ENCODE measurements at places on chromosomes 2 and 18.

- no peak for DNase-seq
Measured at GRCh38 chr2:189609423-189609816, 28.8 kb upstream of the SLC40A1 start.

- DNase-seq = no peak
Measured at GRCh38 chr2:64354857-64355680, 98.9 kb upstream of the LGALSL start.

DNA sequence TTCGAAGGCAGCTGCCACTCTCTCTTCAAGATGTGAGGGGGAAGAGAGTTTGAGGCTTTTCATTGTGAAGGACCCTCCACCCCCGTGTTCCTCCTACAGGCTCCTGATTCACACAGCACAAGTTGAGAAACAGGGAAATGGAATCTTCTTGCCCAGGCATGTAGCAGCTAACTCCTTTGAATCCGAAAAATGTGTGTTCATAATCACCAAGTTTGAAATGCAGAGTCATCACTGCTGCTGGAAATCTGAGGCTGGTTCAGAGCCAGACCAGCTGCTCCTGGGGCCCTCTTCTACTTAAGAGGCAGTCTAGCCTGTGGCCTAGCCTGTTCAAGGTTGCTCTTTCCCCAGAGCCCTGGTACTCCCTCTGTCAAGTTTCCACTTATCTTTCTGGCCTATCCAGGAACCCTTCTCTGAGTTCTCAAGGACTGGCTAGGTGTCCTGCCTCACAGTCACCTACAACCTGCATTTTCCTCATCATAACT, 166.4 kb downstream of the TMEM247 start:
- DNase-seq = no peak

GRCh38 chr2:85697716-85698115, 3.6 kb downstream of the GNLY start:
- no peak for DNase-seq

GRCh38 chr2:8346208-8346607, 335.6 kb upstream of the ID2 start:
- DNase-seq = no peak

GRCh38 chr2:58336416-58336815, 95.3 kb upstream of the FANCL start:
- DNase-seq = no peak

DNA sequence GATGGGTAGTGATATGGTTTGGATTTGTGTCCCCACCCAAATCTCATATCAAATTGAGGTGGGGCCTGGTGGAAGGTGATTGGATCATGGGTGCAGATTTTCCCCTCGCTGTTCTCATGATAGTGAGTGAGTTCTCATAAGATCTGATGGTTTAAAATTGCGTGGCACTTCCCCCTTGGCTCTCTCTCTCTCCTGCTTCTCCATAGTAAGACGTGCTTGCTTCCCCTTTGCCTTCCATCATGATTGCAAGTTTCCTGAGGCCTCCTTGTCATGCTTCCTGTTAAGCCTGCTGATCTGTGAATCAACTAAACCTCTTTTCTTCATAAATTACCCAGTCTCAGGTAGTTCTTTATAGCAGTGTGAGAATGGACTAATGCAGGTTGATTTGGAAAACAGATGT, 223.2 kb upstream of the APCDD1 start:
- no peak for DNase-seq

DNA sequence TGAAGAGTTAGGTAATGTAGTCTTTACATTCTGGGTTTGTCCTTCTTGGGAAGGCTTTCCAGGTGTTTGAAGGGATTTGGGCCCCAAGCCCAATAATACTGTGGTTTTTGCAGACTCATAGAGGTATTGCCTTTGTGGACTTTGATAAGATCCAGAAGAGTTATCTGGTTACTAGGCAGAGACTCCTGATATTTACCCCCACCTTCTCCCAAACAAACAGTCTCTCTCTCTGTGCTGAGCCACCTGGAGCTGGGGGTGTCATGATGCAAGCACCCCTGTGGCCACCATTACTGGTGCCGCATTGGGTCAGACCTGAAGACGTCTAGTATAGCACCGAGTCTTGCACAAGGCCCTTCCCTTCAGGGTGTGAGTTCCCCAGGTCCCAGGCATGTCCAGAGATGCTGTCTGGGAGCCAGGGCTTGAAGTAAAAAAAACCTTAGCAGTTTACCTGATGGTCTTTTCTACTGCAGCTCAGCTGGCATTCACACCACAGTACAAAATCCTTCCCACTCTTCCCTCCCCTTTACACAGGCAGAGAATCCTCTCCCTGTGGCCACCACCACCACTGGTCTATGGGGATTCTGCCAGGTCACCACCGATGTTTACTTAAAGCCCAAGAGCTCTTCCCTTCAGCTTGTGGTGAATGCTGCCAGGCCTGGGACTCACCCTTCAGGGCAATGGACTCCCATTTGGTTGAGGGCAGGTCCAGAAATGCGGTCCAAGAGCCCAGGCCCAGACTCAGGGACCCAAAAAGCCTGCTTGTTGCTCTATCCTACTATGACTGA, 22.2 kb upstream of the FAM228A start:
- DNase-seq = no peak

DNA sequence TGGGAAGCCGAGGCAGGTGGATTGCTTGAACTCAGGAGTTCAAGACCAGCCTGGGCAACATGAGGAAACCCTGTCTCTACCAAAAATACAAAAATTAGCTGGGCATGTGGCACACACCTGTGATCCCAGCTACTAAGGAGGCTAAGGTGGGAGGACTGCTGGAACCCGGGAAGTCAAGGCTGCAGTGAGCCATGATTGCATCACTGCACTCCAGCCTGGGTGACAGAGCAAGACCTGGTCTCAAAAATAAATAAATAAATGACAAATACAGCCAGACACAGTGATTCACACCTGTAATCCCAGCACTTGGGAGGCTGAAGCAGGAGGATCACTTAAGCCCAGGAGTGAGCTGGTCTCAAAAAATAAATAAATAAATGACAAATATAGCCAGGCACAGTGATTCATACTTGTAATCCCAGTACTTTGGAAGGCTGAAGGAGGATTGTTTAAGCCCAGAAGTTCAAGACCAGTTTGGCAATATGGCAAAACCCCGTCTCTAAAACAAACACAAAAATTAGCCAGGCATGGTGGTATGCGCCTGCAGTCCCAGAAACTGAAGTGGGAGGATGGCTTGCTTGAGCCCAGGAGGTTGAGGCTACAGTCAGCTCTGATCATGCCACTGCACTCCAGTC, 6.2 kb downstream of the KANSL3 start:
- DNase-seq = no peak

DNA sequence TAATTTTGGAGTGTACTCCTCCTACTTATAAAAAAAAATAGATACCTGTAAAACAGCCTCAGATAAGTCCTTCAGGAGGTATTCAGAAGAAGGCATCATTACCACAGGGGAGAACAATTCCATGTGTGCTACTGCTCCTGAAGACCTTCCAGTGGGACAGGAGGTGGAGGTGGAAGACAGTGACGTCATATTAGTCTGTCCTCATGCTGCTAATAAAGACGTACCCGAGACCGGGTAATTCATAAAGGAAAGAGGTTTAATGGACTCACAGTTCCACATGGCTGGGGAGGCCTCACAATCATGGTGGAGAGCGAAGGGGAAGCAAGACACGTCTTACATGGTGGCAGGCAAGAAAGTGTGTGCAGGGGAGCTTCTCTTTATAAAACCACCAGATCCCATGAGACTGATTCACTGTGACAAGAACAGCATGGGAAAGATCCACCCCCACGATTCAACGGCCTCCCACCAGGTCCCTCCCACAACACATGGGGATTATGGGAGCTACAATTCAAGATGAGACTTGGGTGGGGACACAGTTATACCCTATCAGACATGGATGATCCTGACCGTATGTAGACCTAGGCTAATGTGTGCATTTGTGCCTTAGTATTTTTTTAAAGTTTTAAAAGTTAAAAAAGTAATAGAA, 98.4 kb downstream of the NDUFA10 start:
- no peak for DNase-seq

- no peak for DNase-seq
Measured at GRCh38 chr2:16999347-17000183, 333.9 kb upstream of the CYRIA start.

GRCh38 chr2:190802129-190802528, 78.5 kb upstream of the GLS start:
- no peak for DNase-seq

DNA sequence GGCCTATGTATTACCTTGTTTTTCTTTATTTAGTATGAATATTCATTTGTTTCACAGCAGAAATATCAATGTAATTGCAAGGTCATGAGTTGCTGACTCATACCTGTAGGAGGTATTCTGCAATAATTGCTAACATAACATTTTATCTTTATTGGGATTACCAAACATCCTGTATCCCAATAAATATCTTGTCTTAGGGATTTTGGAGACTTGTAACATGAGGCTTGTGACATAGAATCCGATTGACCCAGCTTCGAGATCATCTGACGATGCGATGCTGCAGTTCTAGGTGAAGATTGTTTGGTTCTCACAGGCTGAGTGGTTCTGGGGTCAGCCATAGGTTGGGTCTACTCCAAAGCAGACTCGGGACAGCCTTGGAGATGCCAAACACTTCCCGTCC, 133.4 kb upstream of the RND3 start:
- DNase-seq = no peak

DNA sequence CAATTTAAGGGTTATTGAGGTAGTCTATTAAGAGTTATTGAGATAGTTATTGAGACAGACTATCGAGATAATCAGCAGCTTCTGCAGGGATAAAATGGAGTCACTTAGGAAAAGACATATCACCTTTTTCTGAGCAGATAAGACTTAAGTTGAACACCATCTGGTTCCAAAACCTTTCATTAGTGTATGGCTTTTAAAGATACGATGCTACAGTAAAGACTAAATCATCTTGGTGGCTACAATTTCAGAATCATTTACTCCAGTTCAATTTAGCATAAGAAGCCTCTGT, 68.6 kb upstream of the DNAJC10 start:
- DNase-seq = no peak

DNA sequence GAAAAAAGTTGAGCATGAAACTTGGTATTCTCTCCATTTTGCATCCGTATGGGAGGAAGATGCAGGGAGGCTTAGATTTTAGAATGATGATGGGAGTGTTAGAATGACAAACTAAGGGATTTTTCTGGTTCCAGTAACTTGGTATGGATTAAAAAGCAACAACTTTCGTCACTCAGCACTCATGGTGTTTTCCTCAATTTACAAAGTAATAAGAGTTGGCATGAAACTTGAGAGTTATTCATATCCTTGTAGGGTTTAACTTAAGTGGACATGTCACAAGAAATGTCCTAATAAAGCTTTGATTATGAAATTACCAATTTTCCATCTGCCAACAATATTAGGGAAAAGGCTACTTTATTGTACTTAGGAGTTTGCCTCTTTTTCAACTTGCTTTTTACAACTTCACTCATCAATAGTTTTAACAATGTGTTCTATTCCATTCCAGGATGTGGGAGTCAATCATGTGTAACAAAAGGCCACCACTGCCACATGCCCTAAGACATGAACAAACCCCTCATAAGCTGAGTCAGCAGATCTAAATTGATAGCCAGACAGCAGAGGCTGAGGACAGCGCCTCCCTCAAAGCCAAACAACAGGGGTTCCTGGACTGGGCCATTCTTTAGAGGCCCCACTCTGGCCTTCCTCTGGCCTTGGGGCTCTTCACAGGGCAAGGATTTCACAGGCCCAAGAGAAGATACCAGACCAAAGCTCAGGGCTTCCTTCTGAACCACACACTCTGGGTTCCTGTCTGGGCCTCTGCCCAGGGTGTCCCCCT, 265.8 kb downstream of the TNS1 start:
- no peak for DNase-seq

DNA sequence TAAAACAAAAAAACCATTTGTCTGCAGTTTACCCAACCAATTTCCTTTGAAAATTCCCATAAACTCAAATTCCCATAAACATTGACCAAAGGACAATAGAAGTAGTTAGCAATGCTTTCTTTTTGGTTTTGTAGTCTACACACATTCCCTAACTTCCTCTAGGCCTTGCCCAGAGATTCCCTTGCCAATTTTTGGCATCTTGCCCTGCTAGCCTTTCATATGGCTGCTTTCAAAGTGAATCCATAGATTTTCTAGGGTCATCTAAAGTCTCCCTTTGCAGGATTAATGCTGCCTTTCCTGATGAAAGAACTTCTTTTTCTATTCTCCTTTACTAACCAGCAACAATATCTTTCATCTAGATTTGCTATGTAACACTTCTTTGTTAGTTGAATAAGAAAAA, 33.4 kb downstream of the THSD7B start:
- no peak for DNase-seq

- no peak for DNase-seq
Measured at GRCh38 chr2:105557021-105557920, 158.4 kb upstream of the FHL2 start.

GRCh38 chr2:17805166-17805565, 11.1 kb upstream of the MSGN1 start:
- no peak for DNase-seq

GRCh38 chr2:3672861-3673678, 15.1 kb downstream of the ALLC start:
- DNase-seq = no peak

DNA sequence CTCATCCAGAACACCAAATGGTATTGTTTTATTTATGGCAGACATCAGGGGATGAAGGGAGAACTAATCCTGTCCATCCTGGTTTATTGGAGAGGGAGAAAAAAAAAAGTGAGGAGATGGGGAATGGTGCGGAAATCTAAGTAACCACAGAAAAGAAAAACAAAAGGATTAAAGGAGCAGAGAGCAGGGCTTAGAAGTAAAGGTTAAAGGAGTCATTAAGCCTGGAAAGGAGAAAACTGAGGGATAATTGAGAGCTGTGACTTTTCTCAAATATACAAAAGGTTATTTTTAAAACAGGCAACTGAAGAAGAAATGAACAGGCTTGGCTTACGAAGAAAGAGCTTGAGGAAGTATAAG, 127.2 kb upstream of the PPP1CB start:
- no peak for DNase-seq

DNA sequence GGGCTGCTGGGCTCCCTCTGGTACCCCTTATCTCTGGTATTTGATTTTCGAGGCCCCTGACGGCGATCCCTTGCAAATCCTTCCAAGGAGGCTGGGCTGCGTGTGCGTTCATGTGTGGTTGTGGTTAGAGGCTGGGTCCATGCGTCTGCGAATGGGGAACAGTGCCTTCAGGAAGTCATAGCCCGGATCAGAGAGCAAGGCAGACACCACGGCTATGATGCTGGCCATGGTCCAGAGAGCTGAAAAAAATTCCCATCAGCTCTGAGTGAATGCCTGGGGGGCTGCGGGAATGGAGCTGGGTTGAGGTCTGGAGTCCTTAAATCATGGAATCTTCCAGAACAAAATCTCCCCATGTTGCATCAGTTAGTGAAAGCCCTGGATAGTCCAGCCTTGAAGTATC, 145.5 kb downstream of the ACKR3 start:
- no peak for DNase-seq
